ENCODE measurements at places on chromosomes 2 and 18. TPM values are rescaled to one million over a fixed set of nuclear protein-coding genes. Genes with fewer than 3 reads are reported as not detected.

Gene PSMA8
- not detected for total RNA-seq

Gene PARD6G
- total RNA-seq = 2.2 TPM

Gene AOX1
- 1,131 TPM for total RNA-seq

Gene SPATA3
- not detected for total RNA-seq

Gene CAPN13
- total RNA-seq = 0.42 TPM

Gene EPB41L3
- 14.5 TPM for total RNA-seq

DNA sequence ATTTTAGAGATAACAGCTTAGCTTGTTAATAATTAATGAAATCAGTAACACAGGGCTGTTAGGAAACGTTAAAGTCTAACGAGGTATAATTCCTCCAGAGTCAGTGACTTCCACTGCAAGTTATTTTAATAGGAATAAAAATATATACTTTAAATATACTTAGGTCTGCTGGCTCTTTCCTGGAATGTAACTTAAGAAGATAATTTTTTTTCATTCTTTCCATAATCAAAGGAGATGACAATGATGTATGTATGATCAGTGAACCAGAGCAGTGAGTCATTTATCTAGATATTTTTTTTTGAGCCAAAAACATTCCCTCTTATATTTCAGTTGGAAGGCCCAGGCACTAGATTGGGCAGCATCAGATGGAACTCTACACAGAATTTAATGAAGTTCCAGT is 104.2 kb upstream of the LYPD1 start:
- DNase-seq = no peak
- H3K4me1 ChIP-seq = no peaks in the 10 kb centered on the region
- H3K36me3 ChIP-seq = no peaks in the 10 kb centered on the region
- H3K27me3 ChIP-seq = no peaks in the 10 kb centered on the region

- H3K4me3 ChIP-seq = no peak overlapping the region
- no peaks in the 10 kb centered on the region for H3K4me1 ChIP-seq
- no peak overlapping the region for H3K27ac ChIP-seq
- H3K27me3 ChIP-seq = no peaks in the 10 kb centered on the region
- no peaks in the 10 kb centered on the region for H3K36me3 ChIP-seq
Measured at GRCh38 chr2:152858594-152859265, 140.3 kb downstream of the ARL6IP6 start.

DNA sequence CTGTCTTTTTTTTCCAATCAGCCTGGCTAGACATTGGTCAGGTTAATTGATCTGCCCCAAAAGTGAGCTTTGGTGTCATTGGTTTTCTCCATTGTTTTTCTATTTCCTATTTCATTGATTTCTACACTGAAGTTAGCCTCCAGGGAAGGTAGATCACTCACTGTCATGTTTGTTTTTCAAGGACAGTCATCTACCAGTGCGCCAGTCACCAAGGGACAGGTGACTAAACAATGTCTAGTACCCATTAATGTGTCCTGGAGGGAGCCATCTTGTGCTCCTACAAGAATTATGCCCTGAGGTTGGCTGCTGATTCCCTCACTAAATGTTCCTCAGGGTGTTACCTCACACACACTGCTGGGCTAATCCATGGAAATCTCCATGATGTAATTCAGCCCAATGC is 17.6 kb upstream of the USP40 start:
- DNase-seq = no peak
- H3K36me3 ChIP-seq = no peaks in the 10 kb centered on the region
- H3K27me3 ChIP-seq = no peaks in the 10 kb centered on the region

GRCh38 chr2:65055422-65056214 is 598 bp upstream of the CEP68 start:
- H3K27me3 ChIP-seq = no peaks in the 10 kb centered on the region
- H3K36me3 ChIP-seq = no peaks in the 10 kb centered on the region
- peak overlapping the region; percentile 67 for H3K4me3 ChIP-seq
- peaks cover 5% of the 10 kb centered on the region for H3K4me1 ChIP-seq
- peak overlapping the region; percentile 49 for H3K27ac ChIP-seq

- H3K27me3 ChIP-seq = no peaks in the 10 kb centered on the region
- no peak overlapping the region for H3K27ac ChIP-seq
- no peak for DNase-seq
- no peaks in the 10 kb centered on the region for H3K36me3 ChIP-seq
- peaks cover 11% of the 10 kb centered on the region for H3K4me1 ChIP-seq
- no peak overlapping the region for H3K4me3 ChIP-seq
Measured at GRCh38 chr2:110771547-110772382, 39.4 kb downstream of the ACOXL start.

- no peak overlapping the region for H3K4me3 ChIP-seq
- H3K36me3 ChIP-seq = no peaks in the 10 kb centered on the region
- peaks cover 27% of the 10 kb centered on the region for H3K4me1 ChIP-seq
- H3K27ac ChIP-seq = peak overlapping the region; percentile 73
- H3K27me3 ChIP-seq = no peaks in the 10 kb centered on the region
- DNase-seq = no peak
Measured at GRCh38 chr2:54574107-54574859, 118.2 kb downstream of the SPTBN1 start.

GRCh38 chr2:27485496-27485895 is 4.0 kb downstream of the IFT172 start:
- peaks cover 13% of the 10 kb centered on the region for H3K36me3 ChIP-seq
- no peak overlapping the region for H3K27ac ChIP-seq
- H3K27me3 ChIP-seq = no peaks in the 10 kb centered on the region
- H3K4me1 ChIP-seq = peaks cover 13% of the 10 kb centered on the region

DNA sequence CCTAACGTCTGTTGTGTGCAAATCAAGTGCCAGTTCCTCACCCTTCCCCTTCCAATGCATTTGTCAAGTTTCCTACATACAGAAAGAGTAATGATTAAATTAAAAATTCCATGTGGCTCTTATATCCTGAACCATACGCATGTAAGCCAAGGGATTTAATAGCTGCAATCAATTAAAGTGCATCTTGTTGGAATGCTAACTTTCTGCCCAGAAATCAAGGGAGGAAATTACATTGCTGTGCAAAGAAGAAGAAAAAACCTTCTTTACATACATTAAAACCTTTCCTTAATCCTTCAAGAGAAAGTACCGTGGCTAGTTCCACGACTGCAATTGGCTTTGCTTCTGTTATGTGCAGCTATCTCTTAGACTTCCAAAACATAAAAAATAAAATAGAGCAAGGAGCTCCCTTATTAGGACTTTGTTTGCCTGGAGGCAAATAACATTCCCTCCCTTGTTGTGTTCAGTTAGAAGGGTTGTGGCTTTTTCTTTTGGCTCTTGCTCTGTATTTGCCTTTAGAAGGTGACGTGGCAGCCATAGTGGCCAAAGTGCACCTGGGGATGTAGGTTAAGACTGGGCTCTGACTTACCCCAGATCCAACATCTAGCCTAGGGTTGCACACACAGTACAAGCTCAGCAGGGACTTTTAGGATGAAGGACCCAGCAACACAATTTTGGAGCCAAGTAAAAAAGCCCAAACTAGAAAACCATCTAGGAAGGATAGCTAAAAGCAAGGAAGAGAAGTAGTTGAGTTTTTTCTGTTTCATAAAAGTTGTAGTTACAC is 158.3 kb downstream of the ANTXR1 start:
- H3K27ac ChIP-seq = no peak overlapping the region
- H3K4me3 ChIP-seq = no peak overlapping the region
- no peaks in the 10 kb centered on the region for H3K36me3 ChIP-seq
- DNase-seq = no peak

GRCh38 chr18:45243340-45244110 is 371.8 kb upstream of the SLC14A2 start:
- no peaks in the 10 kb centered on the region for H3K27me3 ChIP-seq
- no peak overlapping the region for H3K4me3 ChIP-seq

GRCh38 chr2:73832930-73833329 is 4.2 kb downstream of the STAMBP start:
- H3K4me3 ChIP-seq = no peak overlapping the region
- no peak for DNase-seq
- H3K27ac ChIP-seq = no peak overlapping the region
- H3K4me1 ChIP-seq = peaks cover 14% of the 10 kb centered on the region
- no peaks in the 10 kb centered on the region for H3K27me3 ChIP-seq

- peaks cover 10% of the 10 kb centered on the region for H3K4me1 ChIP-seq
- H3K36me3 ChIP-seq = no peaks in the 10 kb centered on the region
- no peaks in the 10 kb centered on the region for H3K27me3 ChIP-seq
- H3K27ac ChIP-seq = no peak overlapping the region
Measured at GRCh38 chr2:27296481-27296880, 11.8 kb downstream of the UCN start.

DNA sequence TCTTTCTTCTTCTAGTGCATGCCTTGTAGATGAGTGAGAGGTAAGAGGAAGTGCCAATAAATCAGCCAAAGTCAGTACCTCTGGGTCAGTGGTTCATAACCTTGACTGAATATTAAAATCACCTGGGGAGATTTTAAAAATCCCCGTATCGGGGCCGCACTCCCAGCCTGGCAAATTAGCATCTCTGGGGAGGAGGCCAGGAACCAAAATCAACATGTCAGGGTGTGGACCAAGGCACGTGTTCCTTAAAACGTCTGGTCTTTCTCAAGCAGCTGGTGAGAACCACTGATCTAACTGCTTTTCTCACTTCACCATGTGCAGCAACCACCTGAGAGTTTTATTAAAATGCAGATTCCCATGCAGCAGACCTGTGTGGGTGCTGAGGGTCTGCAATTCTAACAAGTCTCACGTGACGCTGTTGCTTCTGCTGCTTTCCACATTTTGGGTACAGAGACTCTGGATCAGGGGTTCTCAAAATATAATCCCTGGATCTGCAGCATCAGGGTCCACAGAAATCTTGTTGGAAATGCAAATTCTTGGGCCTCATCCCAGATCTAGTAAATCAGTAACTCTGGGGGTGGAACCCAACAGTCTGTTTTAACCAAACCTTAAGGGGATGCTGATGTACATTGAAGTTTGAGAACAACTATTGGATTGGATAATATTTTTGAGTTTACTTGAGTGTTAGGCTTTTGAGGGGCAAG is 49.5 kb downstream of the CHST9 start:
- H3K27me3 ChIP-seq = no peaks in the 10 kb centered on the region
- no peaks in the 10 kb centered on the region for H3K4me1 ChIP-seq
- no peak for DNase-seq
- H3K36me3 ChIP-seq = no peaks in the 10 kb centered on the region
- H3K4me3 ChIP-seq = no peak overlapping the region
- H3K27ac ChIP-seq = no peak overlapping the region

DNA sequence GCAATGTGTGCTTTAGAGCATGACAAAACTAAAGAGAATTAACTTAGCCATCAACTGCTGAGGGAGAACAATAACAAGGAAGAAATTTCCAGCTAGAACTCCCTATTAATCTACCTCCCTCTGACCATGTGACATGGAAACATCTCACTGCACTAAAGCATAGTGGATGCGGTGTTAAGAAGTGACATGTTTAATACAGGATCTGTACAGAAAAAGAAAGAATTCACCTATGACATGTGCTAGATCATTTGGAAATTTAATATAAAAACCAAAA is 202.3 kb upstream of the KLHL14 start:
- no peak overlapping the region for H3K4me3 ChIP-seq
- H3K4me1 ChIP-seq = no peaks in the 10 kb centered on the region
- no peaks in the 10 kb centered on the region for H3K36me3 ChIP-seq
- H3K27ac ChIP-seq = no peak overlapping the region

DNA sequence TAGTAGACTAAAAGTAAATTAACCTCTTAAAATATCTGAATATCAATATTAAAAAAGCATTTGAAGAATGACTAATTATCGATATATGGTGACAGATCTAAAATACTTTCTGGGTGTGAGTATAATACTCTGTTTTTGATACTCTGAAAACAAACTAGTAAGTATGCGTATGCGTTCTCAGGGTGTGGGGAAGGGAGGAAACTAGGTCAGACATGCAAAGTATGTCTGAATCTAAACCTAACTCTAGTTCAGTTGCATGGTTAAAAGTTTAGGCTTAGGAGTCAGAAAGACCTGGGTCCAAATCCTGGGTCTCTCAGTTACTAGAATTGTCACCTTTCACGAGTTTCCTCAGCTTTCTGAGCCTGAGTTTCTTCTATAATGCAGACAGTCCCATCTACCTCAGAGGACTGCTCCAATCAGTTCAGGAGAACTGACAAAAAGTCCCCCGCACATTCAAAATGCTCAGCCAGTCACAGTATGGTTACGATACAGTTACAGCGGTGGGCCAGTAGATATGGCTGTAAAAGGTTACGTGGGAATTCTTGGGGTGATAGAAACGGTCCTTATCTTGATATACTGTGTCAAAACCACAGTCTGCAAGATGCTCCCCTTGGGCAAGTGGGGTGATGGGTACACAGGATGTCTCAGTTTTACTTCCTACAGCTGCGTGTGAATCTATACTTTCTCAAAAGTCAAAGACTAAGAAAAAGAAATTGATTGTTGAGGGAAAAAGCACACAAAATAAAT is 29.2 kb downstream of the UNC50 start:
- peaks cover 10% of the 10 kb centered on the region for H3K36me3 ChIP-seq
- H3K4me1 ChIP-seq = no peaks in the 10 kb centered on the region
- no peak overlapping the region for H3K4me3 ChIP-seq
- no peaks in the 10 kb centered on the region for H3K27me3 ChIP-seq

GRCh38 chr18:75800331-75800648 is 372.8 kb upstream of the SMIM21 start:
- DNase-seq = no peak
- H3K4me3 ChIP-seq = no peak overlapping the region
- no peaks in the 10 kb centered on the region for H3K4me1 ChIP-seq

DNA sequence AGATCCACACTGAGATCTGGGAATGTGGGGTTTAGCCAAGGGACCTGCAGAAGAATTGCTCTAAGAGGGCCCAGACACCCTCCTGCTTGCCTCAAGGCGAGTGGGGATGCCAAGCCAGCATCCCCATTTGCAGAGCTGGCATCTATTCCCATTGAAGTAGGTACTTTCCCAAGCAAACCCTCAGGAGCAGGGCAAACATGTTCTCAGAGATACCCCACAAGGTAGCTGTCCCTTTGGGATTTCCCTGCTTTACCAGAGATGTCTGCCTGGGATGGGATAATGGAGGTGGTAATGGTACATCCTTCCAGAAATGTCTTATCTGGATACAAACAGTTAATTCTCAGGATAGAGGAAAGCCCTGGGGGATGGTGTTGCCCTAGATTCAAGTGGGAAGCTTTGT is 51.2 kb downstream of the GYPC start:
- no peak overlapping the region for H3K4me3 ChIP-seq
- H3K27ac ChIP-seq = no peak overlapping the region
- H3K36me3 ChIP-seq = no peaks in the 10 kb centered on the region
- H3K27me3 ChIP-seq = peaks cover 2% of the 10 kb centered on the region
- peak; percentile 23 for DNase-seq
- H3K4me1 ChIP-seq = no peaks in the 10 kb centered on the region

DNA sequence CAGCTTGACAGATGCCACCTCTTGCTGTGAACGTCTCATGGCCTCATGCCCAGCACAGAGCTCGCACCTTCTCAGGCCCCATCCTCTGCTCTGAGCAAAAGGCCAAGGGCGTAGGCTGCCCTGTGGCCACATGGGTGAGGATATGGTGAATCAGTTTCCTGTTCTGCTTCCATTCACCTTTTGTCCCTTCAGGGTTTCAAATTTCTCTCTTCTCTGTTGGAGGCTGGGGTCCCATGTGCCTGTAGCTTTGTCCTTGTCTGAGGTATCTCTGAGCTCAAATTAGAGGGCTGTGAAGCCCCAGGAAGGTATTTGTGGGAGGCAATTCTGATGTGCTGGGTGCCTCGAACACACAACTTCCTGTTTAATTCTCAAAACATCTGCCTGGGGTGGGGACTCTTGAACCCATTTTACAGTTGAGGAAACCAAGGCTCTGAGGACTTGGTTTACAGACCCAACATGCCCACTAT is 29.0 kb downstream of the ZAP70 start:
- H3K27ac ChIP-seq = no peak overlapping the region
- no peaks in the 10 kb centered on the region for H3K27me3 ChIP-seq
- DNase-seq = no peak
- H3K36me3 ChIP-seq = no peaks in the 10 kb centered on the region
- no peak overlapping the region for H3K4me3 ChIP-seq
- no peaks in the 10 kb centered on the region for H3K4me1 ChIP-seq

All from liver (tissue), 10 donors.